ENCODE measurements at places on chromosomes 2 and 18.

GRCh38 chr2:84880645-84881521 lies at the start of gene TRABD2A:
Gene TRABD2A (minus strand): TSS chr2:84881084. CDS start chr2:84881039, 45 bp downstream.
- no peak for DNase-seq

DNA sequence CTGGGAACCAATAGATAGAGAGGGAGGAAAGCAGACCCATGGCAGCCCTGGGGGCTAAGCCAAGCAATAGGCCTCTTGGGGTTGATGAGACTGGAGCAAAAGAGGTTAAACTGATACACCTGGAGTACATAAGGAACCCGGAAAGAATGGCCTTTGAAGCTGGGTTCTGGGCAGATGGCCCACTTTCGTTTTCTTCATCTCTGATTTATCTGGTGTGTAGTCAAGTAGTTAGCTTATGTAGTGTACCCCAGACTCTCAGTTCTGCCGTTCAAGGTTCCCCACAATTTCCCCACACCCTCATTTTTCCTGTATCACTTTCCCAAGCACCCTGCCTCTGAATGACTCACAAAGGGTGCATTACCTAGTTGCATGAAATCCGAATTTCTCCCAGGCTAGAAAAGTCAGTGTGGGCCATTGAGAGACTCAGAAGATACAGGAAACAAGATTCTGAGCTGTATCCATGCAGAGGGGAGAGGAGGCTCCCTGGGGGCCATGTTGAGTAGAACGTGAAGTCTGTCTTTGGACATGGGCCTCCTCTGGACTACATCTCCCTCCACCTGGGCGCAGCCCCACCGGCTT lies 235.0 kb downstream of the LOXHD1 start:
- no peak for DNase-seq

GRCh38 chr2:186065491-186065890 lies 326.9 kb downstream of the FSIP2 start:
- no peak for DNase-seq

- no peak for DNase-seq
Observed at GRCh38 chr18:52340406-52341102, 557 bp downstream of the DCC start.

GRCh38 chr2:96374211-96374951 lies 38.8 kb downstream of the NCAPH start:
- DNase-seq: no peak

DNA sequence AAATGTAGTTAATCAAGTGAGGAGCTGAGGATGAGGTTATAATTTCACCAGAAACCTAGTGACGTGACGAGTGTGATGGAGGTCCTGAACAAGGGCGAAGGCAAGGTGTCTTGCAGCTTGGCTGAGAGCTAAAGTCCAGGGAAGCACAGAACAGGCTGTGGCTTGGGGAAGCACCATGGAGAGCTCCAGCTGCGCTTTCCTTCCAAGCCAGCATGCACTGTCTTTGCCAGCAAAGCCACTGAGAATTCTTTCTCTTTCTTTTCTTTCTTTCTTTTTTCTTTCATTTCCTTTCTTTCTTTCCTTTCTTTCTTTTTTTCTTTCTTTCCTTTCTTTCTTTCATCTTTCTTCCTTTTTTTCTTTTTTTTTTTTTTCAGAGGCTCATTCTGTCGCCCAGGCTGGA lies 239.3 kb downstream of the FBXO15 start:
- DNase-seq: peak; percentile 20

GRCh38 chr2:32514946-32515345 lies 112.9 kb upstream of the TTC27 start:
- DNase-seq: no peak

DNA sequence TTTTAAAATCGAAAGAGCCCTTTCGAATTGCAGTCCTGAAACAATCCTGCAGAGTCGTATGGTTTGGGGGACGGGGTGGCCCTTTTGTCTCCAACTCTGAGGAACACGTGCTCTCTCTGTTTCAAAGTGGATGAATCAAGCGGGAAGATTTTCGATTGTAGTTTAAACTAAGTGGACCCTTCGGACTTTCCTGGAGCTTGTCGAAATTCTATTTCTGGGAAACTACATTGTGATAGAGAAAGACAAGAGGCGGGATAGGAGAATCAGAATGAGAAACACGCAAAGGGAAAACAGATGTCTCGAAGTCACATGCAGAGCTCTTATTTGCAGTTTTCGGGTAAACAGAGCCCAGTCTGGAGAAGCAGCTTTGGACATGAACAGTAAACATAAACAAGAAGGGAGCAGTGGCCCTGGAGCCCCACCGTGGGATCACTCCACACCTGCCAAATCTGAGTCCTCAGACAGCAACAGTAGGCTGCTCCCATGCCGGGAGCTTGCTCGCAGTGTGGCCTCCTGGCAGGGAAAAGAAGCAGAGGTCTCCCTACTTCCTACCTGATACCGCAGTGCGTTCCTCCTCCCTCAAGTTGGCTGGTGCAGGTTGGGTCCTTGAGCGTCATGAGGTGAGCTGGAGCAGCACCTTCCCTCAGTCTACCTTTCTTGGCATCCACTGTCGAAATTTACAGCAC lies 202.4 kb downstream of the SLC4A3 start:
- DNase-seq: no peak

DNA sequence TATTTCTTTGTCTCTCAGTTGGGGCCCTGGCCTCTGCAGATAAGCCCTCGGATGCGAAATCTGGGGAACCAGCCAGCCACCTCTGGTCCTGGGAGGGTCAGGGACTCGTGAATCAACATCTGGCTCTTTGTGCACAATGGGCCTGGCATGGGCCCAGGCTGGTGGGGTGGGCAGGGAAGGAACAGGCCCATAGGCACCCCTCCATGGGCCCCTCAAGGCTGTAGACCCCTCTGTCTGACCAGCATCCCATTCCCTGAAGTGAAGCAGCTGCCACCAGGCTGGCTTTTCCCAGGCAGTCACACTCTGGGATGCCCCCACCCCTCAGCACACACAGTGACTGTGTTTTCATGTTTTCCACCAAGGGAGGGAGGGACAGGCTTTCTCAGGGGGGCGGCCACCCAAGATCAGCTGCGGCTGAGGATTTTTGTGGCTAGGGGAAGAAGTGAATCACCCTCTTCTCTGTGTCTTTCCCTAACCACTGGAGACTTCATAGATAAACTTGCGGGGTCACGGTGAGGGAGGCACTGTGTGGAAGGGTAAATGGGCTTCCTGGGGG lies 166.0 kb downstream of the AGAP1 start:
- DNase-seq: no peak

DNA sequence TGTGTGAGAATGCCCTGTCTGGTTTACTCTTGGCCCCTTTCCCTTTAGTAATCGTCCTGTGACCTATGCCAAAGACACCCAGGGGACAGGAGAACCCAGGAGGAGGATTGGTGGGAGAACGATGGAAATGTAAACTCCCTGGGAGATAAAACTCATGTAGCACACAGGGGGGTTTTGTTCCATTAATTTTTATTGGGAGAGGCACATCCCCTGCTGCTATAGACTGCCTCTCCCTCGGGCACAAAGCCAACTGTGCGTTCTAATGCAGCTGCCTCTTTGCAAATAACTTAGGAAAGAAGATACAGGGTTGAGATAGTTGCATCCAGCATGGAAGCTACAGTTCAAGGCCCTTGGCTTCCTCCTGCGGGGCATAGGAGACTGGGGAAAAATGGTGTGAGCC lies 489.6 kb downstream of the SLC4A3 start:
- no peak for DNase-seq

DNA sequence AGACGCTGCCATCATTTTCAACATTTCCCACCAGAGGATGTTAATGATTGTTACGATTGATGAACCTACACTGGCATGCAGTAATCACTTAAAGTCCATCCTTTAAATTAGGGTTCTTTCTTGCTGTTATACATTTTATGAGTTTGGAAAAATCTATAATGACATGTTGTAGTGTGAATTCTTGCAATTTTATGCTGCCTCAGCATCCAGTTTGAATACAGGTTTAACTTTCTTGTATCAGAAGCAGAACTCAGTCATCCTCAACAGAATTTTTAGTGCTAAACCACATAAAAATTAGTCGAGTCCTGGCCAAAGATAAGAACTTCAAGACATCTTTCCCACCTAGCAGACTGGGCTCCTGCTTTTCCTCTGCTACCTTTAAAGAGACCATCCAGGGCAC lies 303.3 kb downstream of the NUP35 start:
- no peak for DNase-seq

DNA sequence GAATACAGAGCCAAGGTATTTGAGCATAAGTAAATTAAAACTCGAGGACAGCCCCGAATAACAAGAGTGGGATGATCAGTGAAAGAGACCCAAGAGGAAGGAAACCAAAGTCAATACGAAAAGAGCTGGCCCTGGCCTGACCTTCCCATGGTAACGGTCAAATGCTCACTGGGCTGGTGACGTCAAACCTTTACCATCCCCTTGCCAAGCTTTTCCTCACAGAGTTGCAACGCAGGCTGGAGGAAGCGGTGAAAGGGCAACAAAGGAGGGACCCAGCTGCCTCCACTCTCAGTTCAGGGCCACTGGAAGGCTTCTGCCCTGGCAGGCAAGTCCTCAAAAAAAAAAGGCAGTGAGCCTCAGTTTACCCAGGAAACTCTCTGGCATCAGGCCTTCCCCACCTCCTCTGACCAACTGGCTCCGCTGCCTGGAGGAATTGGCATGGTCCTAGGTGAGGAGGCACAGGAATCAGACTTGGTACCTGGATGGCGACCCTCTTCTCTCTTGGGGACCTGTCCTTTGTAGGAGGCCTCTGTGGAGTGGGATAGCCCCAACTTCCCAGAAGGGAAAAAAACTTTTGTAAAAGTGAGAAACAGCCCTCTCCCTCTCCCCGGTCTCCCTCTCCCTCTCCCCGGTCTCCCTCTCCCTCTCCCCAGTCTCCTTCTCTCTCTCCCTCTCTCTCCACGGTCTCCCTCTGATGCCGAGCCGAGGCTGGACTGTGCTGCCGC lies 212.4 kb downstream of the ANAPC1 start:
- DNase-seq: no peak

DNA sequence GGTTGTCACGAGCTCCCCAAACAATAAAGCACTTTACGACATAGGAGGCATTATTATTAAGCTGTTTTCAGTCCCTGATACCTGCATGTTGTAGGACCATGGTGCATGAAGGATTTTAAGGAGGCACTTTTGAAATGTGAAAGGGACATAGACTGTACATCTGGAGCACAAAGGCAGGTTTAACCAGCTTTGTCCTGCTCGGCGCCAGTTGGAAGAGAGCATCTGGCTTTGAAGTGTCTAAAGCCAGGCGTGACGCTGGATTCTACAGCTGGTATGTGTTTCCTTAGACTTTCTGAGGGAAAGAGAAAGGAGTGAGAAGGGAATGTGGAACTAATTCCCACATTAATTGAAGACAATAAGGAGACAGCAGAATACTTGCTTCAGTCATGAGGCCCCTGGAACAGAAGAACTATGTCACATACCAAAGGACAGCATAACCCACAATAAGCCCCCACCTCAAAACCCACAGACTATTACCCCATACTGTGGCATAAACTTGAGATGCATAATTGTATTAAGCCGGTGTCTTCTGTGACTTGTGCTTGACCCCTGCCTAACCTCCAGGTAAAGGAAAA lies 381.0 kb upstream of the MEX3C start:
- DNase-seq: no peak

DNA sequence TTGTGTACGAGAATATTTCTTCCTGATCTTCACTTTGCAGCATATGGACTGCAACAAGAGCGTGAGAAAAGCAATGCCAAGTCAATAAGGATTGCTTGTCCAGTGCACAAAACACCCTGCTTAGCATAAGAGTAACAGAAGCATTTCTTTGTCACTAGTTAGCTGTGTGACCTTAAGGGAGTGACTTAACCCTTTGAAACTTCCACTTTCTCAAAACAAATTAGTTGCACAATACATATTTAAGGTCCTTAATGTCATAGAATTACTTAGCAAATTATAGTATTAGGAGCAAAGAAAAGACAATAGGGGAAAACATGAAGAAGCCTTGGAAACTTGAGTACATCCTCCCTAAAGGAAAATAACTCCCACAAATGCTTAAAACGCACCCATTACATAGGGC lies 230.1 kb downstream of the RNF152 start:
- no peak for DNase-seq

DNA sequence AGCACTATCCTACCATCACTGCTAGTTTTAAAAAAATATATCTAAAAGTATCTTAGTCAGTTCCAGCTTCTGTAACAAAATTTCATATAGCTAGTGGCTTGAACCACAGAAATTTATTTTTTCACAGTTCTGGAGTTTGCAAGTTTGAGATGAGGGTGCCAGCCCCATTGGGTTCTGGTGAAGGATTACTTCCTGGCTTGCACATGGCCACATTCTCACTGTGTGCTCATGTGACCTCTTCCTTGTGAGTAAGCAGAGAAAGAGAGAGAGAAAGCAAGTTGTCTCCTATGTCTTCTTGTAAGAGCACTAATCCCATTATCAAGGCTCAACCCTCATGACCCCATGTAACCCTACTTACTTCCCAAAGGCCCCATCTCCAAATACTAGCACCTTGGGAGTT lies 158.9 kb downstream of the DOK6 start:
- DNase-seq: no peak

GRCh38 chr2:1625281-1626001 lies 118.9 kb downstream of the PXDN start:
- peak; percentile 36 for DNase-seq

GRCh38 chr2:69744456-69744855 lies 2.5 kb downstream of the ANXA4 start:
- no peak for DNase-seq

DNA sequence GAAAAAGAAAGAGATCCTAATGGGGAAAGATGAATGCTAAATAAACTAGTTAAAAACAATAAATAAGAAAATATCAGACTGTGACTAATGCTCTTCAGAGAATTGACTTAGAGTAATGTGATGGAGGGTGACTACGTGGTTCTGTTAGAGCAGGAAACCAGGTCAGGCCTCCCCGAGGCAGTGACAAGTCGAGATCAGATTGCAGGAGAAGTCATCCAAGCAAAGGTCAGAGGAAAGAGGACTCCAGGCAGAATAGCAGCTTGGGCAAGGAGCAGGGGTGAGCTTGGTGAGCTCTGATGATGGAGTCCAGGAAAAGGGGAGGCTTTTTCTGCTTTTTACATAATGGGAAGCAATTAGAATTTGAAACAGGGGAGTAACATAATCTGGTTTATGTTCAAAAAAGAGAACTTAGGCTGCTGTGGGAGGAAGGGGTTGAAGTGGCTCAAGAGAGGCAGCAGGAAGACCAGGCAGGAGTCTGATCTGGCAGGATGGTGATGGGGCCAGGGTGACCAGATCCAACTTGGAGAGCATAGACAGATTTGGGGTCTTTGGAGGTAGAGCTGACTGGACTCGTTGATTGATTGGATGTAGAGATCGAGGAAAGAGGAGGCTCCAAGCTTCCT lies 27.3 kb upstream of the ITGB6 start:
- no peak for DNase-seq

GRCh38 chr18:47108373-47108772 lies 41.9 kb downstream of the HDHD2 start:
- no peak for DNase-seq
